Naive B cell (primary cell): ENCODE measurements at places on chromosomes 3 and 15. TPM values are rescaled to one million over a fixed set of nuclear protein-coding genes. Genes with fewer than 3 reads are reported as not detected.

DNA sequence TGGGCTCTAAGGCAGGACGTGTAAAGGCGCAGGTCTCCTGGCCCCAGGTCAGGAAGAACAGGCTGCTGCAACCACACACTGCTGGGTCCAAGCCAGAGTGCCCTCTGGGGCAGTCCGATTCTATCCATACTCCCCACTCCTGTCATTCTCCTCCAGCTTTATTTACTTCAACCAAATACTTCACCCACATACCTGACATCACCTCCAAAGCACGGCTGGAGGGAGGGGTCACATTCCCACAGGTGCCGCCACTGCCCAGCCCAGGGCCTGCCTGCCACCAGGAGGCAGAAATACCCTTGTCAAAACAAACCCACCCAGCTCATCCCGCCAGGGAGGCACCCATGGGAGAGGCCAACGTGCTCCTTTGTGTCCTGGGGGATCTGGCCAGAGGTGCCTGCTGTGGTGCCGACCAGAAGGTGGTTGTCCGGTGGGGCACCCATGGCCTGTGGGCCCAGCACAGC is 100.4 kb downstream of the DAPK2 start:
- H3K4me3 ChIP-seq: no peak overlapping the region
- DNase-seq: no peak
- no peaks in the 10 kb centered on the region for H3K27me3 ChIP-seq
- H3K36me3 ChIP-seq: no peaks in the 10 kb centered on the region
- H3K4me1 ChIP-seq: peaks cover 30% of the 10 kb centered on the region
- H3K27ac ChIP-seq: no peak overlapping the region

GRCh38 chr15:89912674-89913396 is at the start of gene ARPIN:
TSS of gene ARPIN (minus strand) at chr15:89912952. CDS start at chr15:89912835, 117 bp downstream.
- DNase-seq: no peak
- peaks cover 57% of the 10 kb centered on the region for H3K27me3 ChIP-seq
- H3K4me3 ChIP-seq: peak within 1 kb of the TSS; percentile 73
- H3K36me3 ChIP-seq: no peaks in the 10 kb centered on the region
- H3K27ac ChIP-seq: peak within 1 kb of the TSS; percentile 33

GRCh38 chr15:79932447-79932846 is 35.6 kb upstream of the MTHFS start:
- DNase-seq: no peak
- H3K27me3 ChIP-seq: peaks cover 32% of the 10 kb centered on the region
- H3K27ac ChIP-seq: no peak overlapping the region
- no peak overlapping the region for H3K4me3 ChIP-seq

The CLSTN2 gene
- not detected for polyA plus RNA-seq

GRCh38 chr3:114884213-114884923 is 262.7 kb downstream of the ZBTB20 start:
- H3K4me3 ChIP-seq: no peak overlapping the region
- no peak for DNase-seq
- H3K4me1 ChIP-seq: peaks cover 9% of the 10 kb centered on the region

The CAMK2N2 gene
- not detected for polyA plus RNA-seq

DNA sequence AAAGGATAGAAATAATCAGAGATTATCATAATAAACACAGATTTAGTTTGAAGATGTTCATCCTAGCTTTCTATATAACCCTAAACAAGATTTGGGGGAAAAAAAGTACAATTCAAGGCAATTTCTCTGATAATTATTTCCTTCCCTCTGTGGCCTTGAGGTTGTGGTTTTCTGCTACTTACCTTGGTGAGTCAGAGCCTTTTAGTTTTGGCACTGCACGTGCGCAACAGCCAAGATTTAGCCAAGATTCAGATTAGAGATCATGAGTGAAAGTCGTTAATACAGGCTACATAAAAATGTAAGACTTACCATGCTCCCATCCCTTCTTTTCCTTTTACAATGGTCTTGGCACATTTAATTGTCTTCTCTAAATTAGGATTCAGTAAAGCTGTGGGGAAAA is 6.7 kb downstream of the LYZL4 start:
- H3K4me1 ChIP-seq: no peaks in the 10 kb centered on the region
- H3K27me3 ChIP-seq: peaks cover 4% of the 10 kb centered on the region
- no peak for DNase-seq
- no peaks in the 10 kb centered on the region for H3K36me3 ChIP-seq
- H3K27ac ChIP-seq: no peak overlapping the region

DNA sequence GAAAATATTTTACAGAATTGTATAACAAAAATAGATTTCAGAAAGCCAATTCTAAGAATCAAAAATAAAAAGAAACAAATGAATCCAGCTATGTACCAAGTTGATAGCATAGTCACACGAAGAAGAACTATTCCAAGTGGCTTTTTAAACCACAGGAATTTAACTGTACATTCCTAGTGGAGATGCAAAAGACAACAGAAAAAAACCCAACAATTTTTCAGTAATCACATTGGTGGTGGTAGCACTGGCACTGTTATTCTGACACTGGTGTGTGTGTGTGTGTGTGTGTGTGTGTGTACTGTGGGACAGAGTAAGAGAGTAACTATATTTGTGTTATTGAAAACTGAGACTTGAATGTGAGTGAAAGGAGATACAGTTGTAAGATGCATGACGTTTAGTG is 9.1 kb downstream of the BFSP2 start:
- no peaks in the 10 kb centered on the region for H3K36me3 ChIP-seq
- no peak overlapping the region for H3K27ac ChIP-seq
- DNase-seq: no peak
- H3K27me3 ChIP-seq: peaks cover 51% of the 10 kb centered on the region
- no peak overlapping the region for H3K4me3 ChIP-seq

The PDZRN3 gene
- polyA plus RNA-seq: not detected

GRCh38 chr15:98803228-98804056 is 155.1 kb downstream of the IGF1R start:
- H3K4me1 ChIP-seq: peaks cover 12% of the 10 kb centered on the region
- H3K27me3 ChIP-seq: peaks cover 1% of the 10 kb centered on the region
- H3K4me3 ChIP-seq: no peak overlapping the region

GRCh38 chr15:40344217-40344616 is 3.5 kb upstream of the CCDC9B start:
- H3K27ac ChIP-seq: peak overlapping the region; percentile 61
- H3K27me3 ChIP-seq: no peaks in the 10 kb centered on the region
- H3K36me3 ChIP-seq: no peaks in the 10 kb centered on the region
- no peaks in the 10 kb centered on the region for H3K4me1 ChIP-seq
- no peak overlapping the region for H3K4me3 ChIP-seq

The GABRR3 gene
- not detected for polyA plus RNA-seq

- H3K4me3 ChIP-seq: no peak overlapping the region
- H3K4me1 ChIP-seq: peaks cover 6% of the 10 kb centered on the region
- peak overlapping the region; percentile 38 for H3K27ac ChIP-seq
- H3K27me3 ChIP-seq: no peaks in the 10 kb centered on the region
- H3K36me3 ChIP-seq: peaks cover 12% of the 10 kb centered on the region
Observed at GRCh38 chr15:100572362-100572983, 29.5 kb downstream of the LINS1 start.

The NPAP1 gene
- not detected for polyA plus RNA-seq

DNA sequence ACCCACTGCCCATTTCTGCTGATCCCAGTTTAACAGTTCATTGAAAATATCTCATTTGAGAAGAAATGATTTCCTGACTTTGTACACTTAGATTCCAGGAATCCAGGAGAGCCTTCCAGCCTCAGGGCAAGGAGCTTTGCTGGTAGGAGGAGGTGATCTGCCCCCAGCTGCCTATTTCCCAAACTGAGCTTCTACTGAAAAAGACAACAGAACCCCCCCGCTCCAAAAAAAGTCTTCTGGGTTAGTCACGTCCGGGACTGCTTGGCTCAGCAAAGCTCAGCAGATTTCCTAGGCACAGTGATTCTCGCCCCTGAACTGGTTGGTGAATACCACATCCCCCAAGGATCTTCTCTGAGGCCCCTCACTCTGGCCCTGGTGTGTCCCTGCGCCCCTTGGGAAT is 13.1 kb downstream of the SLC6A6 start:
- no peaks in the 10 kb centered on the region for H3K27me3 ChIP-seq
- no peak overlapping the region for H3K27ac ChIP-seq
- no peak overlapping the region for H3K4me3 ChIP-seq
- DNase-seq: no peak
- H3K36me3 ChIP-seq: no peaks in the 10 kb centered on the region
- peaks cover 22% of the 10 kb centered on the region for H3K4me1 ChIP-seq

DNA sequence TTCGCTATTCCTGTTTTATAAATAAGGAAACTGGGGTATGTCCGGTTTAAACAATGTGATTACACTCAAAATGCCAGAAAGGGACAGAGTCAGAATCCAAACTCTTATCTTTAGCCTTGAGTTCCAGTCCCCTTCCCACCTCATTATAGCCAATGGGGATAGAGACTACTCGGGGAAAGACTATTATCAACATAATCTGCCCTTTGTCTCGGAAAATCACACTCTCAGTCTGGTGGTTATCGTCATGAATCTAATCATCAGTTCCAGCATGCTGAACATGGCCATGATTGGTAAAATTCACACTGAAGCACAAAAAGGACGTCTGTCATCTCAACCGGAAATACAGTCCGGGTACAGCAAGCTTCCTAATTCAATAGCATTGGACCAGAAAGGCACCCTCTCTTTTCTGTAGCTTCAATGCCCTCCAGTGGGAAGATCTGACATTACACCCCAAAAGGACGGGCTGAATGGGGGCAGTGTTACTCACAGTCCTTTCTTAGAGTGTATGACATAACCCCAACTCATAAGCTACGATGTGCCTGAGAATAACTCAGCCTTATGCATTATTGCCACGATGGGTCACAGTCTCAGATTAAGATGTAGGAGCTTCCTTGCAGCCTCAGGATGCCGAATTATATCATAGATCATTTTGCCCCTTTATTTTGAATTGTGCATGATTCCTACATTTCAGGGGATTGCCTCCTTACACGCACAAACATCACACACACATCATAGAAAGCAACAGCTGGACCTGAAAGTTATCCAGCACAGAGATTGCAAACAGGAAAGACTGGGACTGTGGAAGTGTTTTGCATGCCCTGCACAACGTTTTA is 390.4 kb upstream of the LMCD1 start:
- no peaks in the 10 kb centered on the region for H3K36me3 ChIP-seq
- H3K27me3 ChIP-seq: peaks cover 16% of the 10 kb centered on the region
- no peak overlapping the region for H3K4me3 ChIP-seq
- peak; percentile 2 for DNase-seq

DNA sequence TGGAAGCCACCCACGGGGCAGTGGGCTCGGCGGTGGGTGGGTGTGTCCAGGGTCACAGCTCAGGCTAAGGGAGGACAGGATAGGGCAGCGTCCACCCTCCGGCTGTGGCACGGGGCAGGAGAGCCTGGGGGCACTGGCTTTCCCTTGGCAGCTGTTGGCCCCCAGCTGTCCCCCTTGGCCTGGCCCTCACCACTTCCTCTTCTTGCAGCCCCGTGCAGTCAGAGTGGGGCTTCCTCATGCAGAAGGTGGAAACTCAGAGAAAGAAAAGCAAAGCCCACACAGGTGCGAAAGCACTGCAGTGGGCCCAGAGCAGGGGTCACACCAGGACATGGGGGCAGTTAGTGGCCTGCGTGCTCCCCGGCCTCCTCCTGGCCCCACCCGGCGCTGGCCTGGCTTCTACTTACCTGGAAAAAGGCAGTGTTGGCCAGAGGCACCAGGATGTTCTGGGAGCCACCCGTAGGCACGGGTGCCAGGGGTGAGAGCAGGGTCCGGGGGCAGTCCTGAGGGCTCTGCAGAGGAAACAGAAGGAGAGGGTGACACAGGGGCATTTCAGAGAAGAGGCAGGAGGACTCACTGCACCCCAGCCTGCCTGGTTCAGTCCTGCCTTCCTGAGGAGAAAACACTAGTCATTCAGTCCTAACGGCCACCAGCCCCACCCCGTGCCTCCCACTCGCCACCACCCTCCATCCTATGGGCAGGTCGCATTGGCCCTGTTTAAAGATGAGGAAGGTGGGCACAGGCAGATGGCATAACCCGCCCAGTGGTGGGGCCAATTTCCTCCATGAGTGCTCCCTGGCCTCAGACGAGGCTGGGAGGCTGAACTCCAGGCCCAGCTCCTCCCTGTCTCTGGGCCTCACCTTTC is 28.3 kb downstream of the PLXND1 start:
- H3K4me3 ChIP-seq: peak overlapping the region; percentile 86
- DNase-seq: peak; percentile 74
- H3K4me1 ChIP-seq: peaks cover 42% of the 10 kb centered on the region
- peak overlapping the region; percentile 93 for H3K27ac ChIP-seq
- no peaks in the 10 kb centered on the region for H3K36me3 ChIP-seq

The TBC1D5 gene
- polyA plus RNA-seq: 54.7 TPM

DNA sequence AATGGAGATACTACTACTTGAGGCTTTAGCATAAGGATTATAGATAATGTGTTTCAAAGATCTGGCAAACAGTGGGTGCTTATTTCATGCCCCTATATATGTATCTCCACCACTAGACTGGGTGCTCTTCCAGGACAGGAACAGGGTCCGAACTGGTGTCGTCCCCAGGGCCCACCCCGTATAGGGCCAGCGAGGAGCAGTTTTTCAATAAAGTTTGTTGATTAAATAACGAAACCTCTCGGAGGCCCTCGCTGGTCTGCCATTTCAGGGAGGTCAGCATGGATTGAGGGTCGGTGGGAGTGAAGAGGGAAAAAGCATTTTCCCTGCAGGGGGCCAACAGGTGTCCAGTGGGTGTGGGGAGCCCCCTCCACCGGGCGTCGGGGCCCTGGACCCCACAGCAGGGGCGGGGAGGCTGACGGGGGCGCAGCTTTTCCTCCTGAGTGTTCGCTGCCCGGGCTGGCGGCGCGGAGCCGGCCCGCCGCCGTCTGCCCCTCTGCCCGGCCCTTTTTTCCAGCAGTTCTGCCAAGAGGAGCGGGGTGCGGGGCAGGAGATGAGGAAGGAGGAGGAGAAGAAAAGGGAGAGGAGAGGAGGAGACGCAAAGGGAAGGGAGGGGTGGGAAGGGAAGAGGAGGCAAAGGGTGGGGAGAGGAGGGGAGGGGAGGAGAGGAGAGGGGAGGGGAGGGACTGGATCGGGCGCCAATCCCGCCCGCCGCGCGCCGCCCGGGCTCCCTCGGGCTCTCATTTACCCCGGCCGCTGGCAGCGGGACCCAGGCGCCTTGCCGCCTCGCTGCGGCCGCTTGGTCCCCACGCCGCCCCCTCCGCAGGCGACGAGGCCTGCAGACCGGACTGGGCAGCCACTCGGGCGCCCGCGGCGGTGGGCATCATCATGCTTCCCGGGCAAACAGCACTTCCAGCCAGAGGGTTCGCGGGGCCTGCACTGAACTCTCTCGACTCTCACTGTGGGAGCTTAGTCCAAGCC is 66.3 kb downstream of the ISG20 start:
- DNase-seq: peak; percentile 10
- peaks cover 22% of the 10 kb centered on the region for H3K27me3 ChIP-seq
- peaks cover 17% of the 10 kb centered on the region for H3K4me1 ChIP-seq
- peak overlapping the region; percentile 76 for H3K27ac ChIP-seq
- H3K4me3 ChIP-seq: peak overlapping the region; percentile 85
- no peaks in the 10 kb centered on the region for H3K36me3 ChIP-seq

- no peaks in the 10 kb centered on the region for H3K36me3 ChIP-seq
- peaks cover 83% of the 10 kb centered on the region for H3K4me1 ChIP-seq
- no peaks in the 10 kb centered on the region for H3K27me3 ChIP-seq
- H3K27ac ChIP-seq: peak overlapping the region; percentile 31
- DNase-seq: no peak
- peak overlapping the region; percentile 16 for H3K4me3 ChIP-seq
Observed at GRCh38 chr3:42117175-42118008, 26.2 kb downstream of the TRAK1 start.

- no peak overlapping the region for H3K4me3 ChIP-seq
- H3K27ac ChIP-seq: no peak overlapping the region
- H3K36me3 ChIP-seq: no peaks in the 10 kb centered on the region
Observed at GRCh38 chr15:26242565-26243071, 379.5 kb upstream of the ATP10A start.

The RTP4 gene
- polyA plus RNA-seq: 9.9 TPM

The GOLGA8R gene
- polyA plus RNA-seq: 0.37 TPM

The GOLGA8K gene
- not detected for polyA plus RNA-seq
